ENCODE measurements at places on chromosomes 4 and X. TPM values are rescaled to one million over a fixed set of nuclear protein-coding genes. Genes with fewer than 3 reads are reported as not detected.

The CPE gene
- 159 TPM for total RNA-seq

The TCEAL2 gene
- 0.72 TPM for total RNA-seq

The FATE1 gene
- 25.6 TPM for total RNA-seq

The OPN1MW gene
- total RNA-seq = not detected

The PLXNB3 gene
- 1.1 TPM for total RNA-seq

DNA sequence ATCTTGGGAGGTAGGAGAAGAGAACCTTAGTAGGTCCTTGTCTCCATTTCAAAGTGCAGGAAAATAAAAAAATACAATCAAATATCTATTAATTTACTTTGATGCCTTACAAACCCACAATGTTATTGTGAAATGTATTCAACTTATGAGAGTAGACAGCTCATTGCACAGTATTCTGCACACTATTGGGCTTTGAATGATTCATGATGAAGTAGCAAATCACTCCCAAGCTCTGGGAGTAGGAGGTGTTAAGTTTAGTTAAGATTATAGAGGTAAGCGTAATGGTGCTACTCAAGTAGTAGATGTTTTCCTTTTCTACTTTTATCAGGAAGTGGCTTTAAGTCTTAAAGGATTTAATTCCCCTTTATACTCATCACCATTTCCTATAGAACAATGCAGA lies 32.8 kb upstream of the TMPRSS11A start:
- no peak for DNase-seq

DNA sequence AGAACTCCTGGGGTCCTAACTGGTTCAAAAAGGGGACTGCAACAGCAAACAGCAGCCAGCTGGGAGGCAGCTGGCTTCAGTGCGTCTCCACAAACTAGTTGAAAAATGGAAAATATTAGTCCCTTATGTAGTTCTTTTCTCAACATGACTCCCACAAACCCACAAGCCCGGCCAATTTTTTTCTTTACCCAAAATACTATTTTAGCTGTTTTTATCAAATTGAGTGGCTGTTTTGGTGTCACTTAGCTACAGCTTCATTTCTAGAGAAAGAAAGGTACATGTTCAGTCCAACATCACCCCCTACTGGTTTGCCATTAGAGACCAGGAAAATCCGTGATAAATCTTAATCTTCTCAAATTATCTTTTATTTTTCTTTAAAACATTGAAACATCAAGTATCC lies 97.2 kb downstream of the GUCY2F start:
- no peak for DNase-seq

DNA sequence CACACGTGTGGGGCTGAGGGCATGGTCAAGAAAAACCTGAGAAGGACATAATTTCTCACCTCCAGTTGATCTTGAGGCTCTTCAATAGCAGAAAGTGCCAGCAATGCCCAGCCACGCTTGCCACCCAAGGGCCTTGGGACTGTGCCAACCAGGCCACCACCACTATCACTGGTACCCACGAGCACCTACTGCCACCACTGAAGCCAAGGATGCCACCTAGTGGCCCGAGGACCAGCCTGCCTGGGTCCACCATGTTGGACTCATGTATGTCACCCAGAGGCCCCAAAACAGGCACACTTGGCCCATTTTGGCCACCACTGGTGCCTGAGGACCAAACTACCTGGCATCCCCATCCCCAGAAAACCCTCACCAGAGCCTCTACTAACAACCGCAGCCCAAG lies 191.8 kb downstream of the ADAM29 start:
- no peak for DNase-seq

DNA sequence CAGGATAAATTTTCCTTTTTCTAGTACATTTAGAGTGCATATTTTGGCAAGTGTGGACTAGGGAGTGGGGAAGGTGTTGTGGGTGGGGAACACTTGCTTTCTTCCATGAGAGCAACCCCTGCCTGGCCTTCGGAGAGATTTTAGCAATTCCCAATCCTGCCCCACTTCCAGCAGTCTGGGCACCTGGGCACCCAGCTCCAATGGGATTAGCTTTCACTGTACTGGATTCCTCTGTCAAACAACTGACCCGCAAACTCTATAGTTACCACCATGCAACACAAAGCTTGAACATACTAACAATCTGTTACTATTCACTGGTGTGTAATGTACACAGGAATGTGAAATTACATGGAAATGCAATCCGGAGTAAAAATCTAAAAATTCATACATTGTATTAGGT lies 50.3 kb downstream of the SH3RF1 start:
- DNase-seq = no peak

DNA sequence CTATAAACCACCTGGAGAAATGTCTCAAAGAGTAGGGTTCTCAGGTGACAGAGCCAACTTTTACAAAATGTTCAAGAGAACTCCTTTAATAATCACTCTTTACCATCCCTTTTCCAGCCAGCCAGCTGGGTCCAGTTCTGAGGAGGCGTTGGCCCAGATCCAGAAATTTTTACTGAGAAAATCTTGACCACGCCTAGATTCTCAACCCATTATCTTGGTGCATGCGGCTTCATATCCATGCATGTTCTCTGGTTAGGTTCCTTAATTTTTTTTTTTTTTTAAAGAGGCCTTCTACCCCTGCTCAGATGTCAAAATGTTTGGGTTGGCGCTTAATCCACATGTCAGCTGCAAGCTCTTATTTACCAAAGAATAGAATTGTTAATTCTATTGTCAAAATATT lies 12.0 kb upstream of the MAP7D2 start:
- no peak for DNase-seq

DNA sequence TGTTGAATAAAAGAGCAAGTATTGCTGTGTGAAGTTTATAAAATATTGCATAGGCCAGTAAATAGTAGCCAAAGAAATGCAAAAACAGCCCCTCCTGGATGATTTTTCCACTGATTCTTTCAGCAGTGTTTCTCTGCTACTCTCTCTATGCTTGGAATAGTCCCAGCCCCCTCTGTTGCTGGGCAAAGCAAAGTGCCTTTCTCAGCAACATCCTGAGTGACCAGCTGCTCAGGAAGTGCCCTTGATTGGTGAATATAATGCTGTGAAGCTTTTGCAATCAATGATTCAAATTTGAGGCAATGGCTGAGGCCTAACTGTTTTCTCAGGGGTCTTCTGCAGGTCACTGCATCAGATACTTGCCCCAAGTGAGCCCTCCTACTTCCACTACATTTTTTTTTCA lies 656.7 kb downstream of the ZNF674 start:
- DNase-seq = no peak

DNA sequence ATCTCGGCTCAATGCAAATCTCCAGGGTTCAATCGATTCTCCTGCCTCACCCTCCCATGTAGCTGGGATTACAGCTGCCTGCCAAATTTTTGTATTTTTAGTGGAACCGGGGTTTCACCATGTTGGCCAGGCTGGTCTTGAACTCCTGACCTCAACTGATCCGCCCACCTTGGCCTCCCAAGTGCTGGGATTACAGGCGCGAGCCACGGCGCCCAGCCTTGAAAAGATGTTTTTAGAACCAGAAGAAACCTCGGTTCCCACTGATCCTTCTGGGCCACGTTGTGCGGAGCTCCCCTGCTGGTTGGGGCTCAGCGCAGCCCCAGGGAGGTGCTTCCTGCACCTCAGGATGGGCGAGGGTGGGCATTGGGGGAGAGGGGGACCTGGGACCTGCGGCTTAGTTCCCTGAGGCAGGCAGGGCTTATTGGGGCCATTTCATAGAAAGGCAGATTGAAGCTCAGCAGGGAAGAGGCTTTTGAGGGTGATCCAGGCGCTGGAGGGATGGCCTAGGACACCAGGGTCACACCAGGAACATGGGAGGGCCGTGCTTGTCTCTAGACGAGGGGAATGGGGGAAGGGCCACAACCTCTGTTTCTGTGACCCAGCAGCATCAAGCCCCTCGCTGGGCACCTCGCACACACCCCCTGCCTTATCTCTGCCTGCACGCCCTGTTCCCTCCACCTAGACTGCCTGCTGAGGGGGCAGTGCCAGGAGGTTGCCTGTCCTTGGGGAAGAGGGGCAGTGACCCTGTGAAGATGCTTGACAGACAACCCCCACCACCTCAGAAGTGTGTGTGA lies 6.3 kb upstream of the ADD1 start:
- peak; percentile 48 for DNase-seq

DNA sequence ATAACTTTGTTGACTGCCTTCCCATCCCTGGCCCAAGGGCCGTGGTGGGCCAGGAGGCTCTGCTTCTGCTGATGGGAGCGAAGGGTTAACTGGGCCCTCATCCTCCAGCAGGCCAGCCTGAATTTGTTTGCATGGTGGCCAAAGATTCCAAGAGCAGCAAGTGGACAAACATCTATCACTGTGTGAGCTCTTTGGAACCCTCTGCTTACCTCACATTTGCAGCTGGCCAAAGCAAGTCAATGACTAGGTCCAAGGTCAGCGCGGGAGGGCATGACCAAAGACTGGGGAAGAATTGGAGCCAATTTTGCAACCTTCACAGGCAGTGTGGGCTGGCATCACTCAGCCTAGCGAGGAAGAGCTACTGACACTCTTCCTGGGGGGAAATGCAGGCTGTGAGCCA lies 67.8 kb upstream of the ATP6AP2 start:
- DNase-seq = peak; percentile 86
